Fibroblast of skin of left biceps (primary cell): ENCODE measurements at places on chromosomes 7 and 10.

GRCh38 chr10:130491693-130492050 lies 355.5 kb downstream of the GLRX3 start:
- no peak for DNase-seq

DNA sequence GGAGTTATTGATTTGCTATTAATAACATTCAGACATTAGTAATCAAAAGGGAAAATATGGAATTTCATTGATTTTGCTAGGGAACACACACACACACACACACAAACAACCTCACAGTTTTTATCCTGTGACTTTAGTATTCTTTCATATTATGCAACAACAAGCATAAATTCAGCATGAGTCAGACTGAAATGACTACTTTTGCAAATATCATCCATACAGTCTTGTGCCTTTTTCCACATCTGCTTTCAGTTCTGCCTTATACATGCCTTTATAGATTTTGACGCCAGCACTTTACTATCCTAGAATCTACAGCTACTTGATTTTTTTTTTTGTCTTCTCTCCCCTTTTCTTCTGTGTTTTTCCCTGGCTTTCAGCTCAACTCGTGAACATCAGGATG lies 975.8 kb upstream of the LRRTM3 start:
- DNase-seq = no peak

GRCh38 chr7:106114716-106115383 lies 2.7 kb upstream of the SYPL1 start:
- no peak for DNase-seq

DNA sequence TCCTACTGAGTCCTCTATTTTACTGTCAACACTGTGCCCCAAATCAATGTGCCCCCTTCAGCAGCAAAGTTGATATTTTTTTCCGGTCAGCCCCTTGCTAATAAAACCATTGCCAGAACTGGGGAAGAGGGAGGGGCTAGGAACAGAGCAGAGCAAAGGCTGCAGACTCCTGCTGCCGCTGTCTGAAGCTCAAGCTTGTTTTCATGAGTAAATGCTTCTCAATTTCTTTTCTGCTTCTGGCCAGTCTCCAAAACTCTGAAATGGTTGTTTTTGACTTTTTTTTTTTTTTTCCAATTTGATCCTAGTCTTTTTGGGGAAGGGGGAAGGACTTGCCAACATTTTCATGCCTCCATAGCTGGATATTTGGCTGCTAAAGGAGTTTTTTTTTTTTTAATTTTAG lies 26.7 kb upstream of the PROSER2 start:
- no peak for DNase-seq

GRCh38 chr7:94149789-94150545 lies 145.8 kb upstream of the BET1 start:
- no peak for DNase-seq

DNA sequence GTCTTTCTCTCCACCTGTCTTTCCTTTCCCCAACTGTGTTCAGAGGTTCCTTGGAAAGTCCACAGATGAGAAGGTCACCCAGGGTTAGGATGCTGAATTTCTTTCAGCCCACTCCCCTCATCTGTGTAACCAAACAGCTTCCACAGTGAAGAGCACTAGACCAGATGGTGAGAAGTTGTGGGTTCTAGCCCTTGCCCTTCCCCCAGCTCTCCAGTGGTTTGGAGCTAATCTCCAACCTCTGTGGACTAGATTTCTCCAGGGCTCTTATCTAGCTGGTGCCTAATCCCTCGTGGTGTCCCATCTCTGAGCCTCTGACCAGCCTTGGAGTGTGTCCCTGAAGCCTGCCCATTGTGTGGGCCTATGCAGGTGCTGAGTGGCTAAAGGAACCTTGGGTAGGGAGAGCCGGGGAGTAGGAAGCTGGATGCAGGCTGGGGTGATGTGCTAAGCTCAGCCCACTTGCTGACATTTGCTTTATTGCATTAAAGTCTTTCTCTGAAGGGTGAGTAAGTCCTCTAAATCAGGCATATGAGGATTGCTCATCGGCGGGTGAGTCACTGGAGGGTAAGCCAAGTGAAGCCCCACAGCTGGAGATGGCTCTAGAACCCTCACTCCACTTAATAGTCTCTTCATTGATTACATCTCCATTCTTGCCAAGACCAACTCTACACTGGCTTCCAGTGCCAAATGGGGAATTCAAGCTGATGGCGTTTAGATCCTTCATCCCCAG lies 14.9 kb downstream of the DUSP5 start:
- DNase-seq = peak; percentile 59

GRCh38 chr7:135466442-135467206 lies 43.3 kb downstream of the CNOT4 start:
- DNase-seq = no peak

- DNase-seq = no peak
These were observed 113.2 kb upstream of the MYO3A start for GRCh38 chr10:25820874-25821273.

DNA sequence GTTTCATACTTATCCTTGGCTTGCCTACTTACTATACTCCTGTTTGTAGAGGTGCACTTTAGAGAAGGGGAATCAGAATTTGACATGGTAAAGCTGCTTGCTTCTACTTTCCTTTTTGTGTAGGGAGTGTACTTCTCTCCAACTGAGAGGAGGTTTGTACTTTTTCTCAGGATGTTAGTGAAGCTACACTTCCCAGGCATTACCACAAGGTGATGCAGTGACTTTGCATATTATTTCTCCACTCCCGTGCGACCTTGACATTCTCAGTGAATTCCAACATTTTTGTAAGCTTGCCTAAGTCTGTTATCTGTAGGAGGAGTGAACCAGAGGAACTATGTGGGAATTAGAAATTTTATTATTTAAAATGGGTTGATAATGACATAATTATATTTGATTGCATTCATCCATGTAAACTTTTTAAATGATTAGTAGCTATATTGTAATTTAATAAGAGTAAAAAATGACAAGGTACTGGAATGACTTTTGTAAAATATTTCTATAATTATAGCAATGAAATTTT lies 5.2 kb downstream of the TAX1BP1 start:
- DNase-seq = peak; percentile 42

- DNase-seq = no peak
These were observed 4.0 kb downstream of the VENTX start for GRCh38 chr10:133241501-133242205.

DNA sequence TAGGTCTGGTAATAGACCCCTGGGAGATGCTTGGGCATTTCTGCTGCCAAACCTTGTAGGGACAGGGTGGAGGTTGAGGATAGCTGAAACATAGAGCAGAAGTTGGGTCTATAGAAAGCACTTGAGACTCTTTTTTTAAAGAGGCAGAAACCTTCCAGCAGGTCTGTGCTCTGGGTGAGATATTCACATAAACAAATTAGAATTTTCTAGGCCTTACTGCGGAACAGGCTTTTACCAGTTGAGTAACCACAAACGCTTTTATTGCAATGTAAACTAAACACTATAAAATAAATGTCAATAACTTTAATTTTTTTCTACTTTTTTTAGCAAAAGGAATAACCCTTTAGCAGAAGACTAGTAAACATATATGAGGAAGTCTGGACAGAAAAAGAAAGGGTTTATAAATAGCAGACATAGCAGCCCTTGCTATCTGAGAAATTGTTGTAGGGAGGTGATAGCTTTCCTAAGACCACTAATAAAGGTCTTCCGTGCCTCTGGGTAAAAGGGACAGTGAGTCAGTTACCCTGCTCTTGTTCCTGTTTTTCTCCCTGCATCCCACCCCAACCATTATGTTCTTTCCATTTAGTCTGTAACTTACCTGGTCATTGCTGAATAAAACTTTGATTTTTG lies 38.7 kb downstream of the CACNB2 start:
- DNase-seq = no peak

DNA sequence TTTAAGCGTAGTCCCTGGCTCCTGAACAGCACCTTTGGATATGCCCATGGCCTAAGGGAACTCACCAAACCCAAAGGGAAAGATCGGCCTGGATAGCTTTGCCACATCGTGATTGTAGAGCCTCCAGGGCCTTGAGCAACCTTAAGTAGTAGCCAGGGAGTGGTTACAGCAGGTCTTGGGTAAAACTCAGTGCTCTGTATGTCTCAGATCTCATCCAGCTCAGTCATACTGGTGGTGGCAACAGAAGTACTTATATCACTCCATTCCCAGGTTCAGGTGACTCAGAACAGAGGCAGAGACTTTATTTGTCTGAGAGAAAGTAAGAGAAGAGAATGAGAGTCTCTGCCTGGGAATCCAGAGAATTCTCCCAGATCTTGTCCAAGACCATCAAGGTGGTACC lies 39.1 kb upstream of the AASS start:
- DNase-seq = no peak

DNA sequence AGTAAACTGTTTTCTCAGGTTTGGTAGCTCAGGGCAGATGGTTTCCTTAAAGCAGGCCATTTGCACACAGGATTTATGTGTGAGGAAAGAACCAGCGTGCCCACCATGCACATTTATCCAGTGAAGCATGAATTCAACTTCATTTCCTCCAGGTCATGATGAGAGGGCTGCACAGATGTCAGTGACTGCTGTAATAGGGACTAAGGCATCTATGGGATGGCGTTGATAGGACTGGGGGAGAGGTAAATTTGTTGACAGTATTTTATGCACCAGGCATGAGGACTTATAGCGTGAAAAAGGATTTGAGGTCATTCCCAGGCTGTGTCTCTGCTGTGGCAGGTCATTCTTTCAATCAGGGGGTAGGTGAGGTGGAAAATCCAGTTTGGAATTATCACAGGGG lies 302.9 kb downstream of the XPNPEP1 start:
- no peak for DNase-seq

DNA sequence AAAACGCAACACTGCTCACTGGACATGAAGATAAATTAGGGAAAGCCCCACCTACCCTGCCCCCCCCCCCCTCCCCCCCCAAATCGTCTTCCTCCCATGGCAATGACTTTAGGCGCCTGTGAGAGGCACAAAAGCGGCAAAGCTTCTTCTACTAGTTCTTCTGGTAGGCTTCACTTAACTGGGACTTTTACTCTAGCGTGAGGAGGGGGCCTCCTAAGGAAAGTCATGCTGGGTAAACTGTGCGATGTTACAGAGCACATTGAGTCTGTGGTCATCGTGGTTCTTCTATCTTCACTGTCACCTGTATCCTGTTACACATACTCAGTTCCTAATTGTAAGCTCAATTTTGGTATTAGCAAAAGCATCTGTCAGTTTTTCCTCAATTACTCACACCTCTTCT lies 25.1 kb downstream of the HSPB1 start:
- DNase-seq = no peak

- DNase-seq = no peak
These were observed 110.0 kb upstream of the SFMBT2 start for GRCh38 chr10:7520507-7521485.

DNA sequence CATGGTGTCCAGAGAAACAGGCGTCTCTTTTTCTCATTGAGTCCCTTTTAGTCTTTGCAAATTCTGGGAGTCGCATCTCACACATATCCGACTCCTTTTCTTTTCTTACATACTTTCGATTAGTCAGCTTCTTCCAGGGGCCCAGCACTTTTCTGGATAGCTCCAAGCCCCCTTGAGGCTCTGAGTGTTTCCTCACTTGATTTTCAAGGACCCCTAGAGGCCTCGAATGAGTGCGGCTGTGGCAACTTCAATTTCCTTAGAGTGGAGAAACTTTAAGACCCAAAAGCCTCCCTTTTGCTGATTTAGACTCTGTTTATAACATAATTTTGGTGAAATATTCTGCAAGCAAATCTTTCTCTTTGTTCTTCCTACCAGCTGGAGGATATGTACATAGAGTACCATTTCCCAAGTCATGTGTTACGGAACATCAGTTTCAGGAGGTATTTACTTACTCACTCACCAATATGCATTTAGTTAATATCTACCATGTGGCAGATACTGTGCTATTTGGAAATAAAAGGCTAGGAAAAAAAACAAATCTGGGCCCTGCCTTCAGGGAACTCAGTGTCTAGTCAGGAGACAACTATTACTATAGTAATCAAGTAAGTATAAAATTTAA lies 555.2 kb downstream of the REEP3 start:
- no peak for DNase-seq

- DNase-seq = no peak
These were observed 1.6 kb downstream of the GTF2IRD1 start for GRCh38 chr7:74455291-74455804.

- peak; percentile 56 for DNase-seq
These were observed 1.2 kb upstream of the ADD3 start for GRCh38 chr10:110006358-110007160.

GRCh38 chr7:151964951-151965350 lies 8.7 kb downstream of the GALNTL5 start:
- DNase-seq = no peak

DNA sequence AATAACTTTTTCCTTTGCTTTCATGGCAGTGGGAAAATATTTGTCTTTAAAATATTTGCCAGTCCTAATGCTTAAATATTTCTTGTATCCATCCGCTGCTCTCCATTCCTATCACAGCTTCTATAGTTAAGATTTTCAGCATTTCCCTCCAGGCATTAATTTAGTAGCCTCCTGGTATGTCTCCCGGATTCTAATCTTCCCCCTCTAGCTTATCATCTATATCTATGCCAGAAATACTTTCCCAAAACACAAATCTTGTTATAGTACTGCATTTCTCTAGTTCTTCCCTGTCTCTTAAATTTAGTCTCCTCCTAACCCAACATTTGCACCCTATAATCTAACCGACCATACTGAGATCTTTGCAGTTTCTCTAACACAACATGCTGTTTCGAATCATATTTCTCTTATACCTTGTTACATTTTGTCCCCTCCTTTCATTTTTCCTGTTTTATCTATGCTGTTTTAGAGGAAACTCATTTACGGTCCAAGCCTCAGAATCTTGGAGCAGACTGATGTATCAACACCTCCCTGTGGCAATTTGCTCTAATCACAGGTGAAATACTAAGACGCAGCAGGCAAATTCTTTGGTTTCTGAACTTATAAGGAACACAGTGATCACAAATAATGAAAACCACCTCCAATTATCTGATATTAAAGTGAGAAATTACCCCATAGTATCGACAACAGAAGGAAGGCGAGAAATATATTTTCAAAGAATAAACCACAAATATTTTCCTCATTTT lies 10.3 kb downstream of the CNTNAP2 start:
- no peak for DNase-seq

GRCh38 chr10:28743576-28743975 lies 66.3 kb downstream of the BAMBI start:
- no peak for DNase-seq

DNA sequence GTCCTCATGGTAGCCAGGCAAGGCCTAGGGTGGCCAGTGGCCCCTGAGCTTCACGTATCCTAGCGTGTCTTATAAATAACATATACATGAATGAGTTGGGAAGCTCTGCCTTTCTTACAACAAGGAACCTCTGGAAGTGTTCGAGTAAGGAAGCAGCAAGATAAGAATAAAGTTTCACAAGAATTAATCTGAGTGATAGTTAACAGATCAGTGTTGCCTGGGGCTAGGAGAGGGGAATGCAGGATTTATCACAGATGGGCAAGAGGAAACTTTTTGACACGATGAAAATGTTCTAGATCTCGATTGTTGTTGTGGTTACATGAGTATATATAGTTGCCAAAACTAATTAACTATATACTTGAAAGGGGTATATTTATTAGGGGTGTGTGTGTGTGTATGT lies 74.2 kb downstream of the TSPAN12 start:
- no peak for DNase-seq
